T follicular helper cell (primary cell): ENCODE measurements at places on chromosomes 7 and 10.

DNA sequence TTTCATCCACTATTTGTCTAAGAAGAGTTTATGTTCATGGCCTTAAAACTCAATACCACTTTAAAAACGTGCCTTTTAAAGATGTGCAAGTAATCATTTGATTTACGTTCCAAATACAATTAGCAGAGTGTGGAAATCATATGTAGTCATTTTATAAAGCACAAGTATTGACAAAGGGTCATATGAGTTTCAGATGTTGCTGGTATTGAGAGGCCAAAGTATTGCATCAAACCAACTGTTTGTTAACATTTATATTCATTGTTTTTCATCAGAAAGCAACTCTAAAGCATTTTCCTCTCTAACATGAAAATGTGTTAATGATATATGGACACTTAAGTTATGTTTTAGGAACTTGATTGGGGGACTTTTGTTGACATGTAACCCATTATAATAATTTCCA is 11.5 kb upstream of the TSGA13 start:
- DNase-seq, result no peak

DNA sequence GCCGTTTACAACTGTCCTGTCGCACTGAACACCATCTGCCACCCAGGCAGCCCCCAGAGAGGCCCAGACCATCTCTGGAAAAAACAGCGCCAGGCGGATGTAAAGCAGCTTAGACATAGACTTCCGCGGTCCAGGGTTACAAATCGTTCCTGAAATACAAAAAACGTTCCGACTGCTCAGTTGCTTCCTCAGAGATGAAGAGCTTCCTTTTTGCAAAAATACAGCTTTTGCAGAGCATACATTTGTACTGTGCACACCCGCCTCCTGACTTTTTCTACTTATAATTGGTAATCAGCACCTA is 11.4 kb downstream of the DAGLB start:
- DNase-seq, result no peak

DNA sequence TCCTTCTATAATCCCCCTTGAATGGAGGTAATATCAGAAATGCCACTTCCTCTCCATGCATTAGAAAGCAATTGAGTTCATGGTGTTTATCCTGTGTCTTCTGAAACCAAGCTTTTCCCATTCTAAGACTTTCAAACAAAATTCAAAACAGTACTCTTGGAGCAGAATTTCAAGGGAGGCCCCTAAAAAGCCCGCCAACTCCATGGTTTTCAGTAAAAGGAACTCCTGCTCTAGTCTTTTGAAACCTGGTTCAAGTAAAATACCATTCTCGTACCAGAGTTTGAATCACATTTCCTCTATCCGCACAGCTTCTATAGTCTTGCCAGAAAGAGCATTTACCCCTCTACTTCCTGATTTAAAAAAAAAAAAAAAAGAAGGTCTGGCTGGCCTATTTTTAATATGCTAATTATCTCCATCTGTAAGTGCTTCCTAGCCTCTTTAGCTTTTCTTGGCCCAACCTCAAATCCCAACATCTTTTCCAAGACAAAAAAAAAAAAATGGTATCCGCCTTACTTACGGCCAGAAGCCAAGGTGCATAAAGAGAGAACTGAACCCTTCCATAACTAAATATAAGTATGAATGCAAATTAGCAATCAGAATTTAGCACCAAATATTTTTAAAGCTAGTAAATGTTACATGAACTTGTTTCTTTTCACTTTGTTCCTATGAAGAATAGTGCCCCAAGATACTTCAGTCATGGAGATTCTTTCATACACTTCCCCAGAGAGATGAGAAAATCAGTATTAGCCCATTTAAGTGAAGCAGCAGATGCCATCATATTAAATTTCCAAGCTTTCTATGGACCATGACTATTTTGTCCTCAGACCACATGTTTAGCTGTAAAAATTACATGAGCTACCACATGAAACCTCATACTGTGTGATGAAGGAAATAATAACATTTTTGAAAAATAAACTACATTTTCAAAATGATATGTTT is 199.9 kb upstream of the FAM3C start:
- no peak for DNase-seq

GRCh38 chr7:107286751-107287621 is 118.2 kb downstream of the HBP1 start:
- no peak for DNase-seq

DNA sequence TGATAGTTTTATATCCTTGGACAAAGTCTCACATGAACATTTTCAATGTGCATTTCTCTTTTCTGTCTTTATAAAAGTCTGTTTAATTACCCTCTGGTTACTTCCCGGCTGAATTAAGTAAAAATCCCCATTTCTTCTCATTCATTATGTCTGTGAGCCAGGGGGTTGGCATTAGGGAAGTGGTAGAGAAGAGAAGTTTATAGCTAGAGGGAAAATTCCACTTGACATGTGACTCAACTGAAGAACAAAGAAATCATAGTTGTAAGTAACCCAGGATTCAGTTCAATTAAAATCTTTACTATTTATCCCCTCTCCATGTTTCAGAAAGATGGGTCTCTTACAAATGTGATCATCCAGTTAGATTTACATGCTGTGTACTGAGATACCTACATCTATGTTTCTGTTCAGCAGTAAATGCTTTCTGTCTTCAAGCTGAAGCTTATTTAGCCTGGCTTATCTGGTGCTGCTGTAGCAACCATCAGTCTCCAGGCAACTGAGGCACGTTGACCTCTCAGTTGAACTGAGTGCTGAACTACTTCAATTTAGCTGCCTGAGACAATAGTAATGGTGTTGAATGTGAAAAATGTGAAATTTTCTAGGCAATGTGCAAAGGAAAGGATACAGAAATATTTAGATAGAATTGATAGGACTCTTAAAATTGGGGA is 181.6 kb downstream of the MLLT10 start:
- no peak for DNase-seq

DNA sequence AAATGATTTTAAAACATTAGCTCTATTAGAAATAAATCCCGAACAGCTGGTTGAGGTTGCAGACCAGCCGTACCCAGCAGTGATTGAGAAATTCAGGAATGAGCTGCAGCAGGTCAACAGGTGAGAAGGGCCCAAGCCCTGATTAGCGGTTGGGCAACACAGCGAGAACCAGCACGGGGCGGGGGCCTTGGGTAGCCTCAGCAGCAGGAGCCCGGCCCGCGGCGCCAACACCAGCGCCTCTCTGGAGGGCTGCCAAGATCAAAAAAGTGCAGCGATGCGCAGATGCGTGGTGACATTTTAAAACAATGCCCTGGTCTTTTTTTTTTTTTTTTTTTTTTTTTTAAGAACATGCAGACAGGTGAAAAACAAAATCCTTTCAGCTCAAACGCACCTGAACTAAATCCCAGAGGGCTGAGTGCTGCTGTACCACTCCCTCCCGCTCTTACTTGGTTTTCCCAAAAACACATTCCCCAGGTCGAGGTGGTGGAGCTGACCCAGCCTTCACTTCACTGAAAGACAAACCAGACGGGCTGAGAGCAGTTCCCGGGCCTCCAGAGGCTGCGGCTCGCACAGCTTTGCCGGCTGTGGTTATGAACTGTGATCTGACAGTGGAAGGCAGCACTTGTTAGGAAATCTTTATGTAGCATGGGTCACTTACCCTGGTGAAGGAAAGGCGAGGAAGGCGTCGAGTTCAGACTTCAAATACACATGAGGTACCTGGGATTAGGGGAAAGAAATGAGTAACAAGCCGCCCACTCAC is 579.4 kb downstream of the SDK1 start:
- DNase-seq, result no peak

- DNase-seq, result no peak
Measured at GRCh38 chr10:38007991-38008390, 2.5 kb upstream of the ZNF33A start.

DNA sequence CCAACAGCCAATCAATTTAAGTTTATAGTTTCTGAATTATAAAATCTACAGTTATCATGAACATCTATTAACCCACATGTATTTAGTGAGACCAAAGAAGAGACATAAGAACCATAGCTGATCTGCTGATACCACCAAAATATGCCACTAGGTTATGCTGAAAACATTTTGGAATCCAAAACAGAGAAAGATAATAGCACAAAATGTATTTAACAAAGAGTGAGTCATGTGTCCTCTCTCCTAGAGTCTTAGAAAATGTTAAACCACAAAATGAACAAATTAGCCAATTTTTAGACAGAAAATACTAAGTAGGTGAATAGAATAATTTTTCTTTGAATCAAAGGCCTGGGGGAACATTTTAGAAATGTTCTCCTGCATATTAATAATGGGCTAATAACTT is 527.5 kb downstream of the GPAM start:
- DNase-seq, result no peak

- DNase-seq, result no peak
Measured at GRCh38 chr7:39102234-39102633, 124.5 kb downstream of the POU6F2 start.
